ENCODE measurements at places on chromosomes 12 and 14.

DNA sequence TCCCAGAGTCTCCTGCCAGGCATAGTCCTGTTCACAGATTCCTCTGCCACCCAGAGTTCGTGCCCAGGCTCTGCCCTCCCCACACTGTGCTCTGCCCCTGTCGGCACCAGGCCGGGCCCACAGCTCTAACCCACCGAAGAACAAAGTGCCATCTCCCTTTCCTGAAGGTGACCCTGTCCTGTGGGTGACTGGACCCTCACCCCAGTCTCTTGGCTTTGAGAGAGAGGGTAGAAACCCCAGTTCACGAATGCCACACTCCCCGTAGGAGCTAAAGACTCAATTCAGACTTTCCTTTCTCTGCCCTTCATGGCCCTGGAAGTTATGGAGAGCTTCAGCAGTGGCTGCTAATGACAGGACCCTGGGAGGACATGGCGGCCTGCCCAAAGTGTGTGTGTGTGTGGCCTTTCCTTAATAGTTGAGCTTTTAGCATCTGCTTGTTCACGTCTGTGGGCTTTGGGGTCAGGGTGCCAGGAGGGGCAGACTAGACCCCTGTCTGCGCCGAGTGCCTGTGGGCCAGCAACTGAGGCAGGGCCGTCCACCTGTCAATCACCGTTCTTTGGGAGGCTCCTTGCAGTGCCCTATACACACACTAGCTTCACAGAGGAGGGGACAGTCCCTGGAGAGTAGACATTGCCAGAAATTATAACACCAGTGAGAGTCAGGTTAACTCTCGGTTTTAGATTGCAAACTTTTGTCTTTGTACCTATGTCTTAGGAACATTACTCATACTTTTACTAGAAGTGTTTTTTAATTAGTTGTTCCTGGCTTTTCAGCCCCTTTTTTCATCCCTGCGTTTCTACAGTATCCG lies 84.6 kb upstream of the DYNC1H1 start:
- DNase-seq: no peak

DNA sequence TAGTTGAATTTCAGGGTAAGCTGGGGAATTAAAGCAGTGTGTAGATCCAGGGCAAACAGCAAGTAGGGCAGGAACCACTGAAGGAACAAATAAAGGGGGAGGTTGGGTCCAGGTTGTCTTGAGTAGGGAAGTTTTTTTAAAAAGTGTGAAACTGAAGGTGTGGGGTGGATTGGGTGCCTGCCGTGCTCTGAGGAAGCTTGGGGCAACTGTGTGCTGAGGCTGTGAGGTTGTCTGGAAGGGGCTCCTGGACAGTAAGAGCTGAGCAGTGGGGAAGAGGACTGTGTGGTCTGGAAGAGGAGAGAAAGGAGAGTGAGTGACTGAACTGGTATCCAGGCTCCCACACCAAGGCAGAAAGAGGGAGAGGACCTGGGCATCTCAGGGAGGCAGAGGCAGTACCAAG lies 10.9 kb upstream of the GPR162 start:
- DNase-seq: no peak

DNA sequence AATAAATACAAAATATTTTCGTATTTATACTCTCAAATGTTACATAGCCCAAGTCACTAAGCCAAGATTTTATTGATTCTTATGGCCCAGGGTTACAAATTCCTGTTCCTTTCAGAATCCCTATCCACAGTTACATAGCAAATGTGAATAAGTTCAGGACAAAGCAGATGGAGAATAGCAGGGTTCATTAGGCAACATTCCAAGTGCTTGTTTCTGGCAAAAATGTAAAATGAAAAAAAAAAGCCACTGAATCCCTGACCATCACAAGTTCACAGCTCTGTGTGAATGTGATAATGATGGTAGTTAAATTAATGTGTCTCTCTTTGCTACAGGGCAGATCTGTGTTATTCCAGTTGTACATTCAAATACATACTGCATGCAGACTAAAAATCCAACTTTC lies 74.6 kb downstream of the KCNC2 start:
- no peak for DNase-seq

GRCh38 chr12:104090685-104091084 lies 26.4 kb downstream of the HCFC2 start:
- no peak for DNase-seq

- DNase-seq: no peak
Measured at GRCh38 chr12:645563-646071, 17.6 kb downstream of the NINJ2 start.

- no peak for DNase-seq
Measured at GRCh38 chr12:21607701-21608100, 3.1 kb upstream of the GYS2 start.

- no peak for DNase-seq
Measured at GRCh38 chr12:41013881-41014642, 174.1 kb upstream of the PDZRN4 start.

GRCh38 chr12:131698286-131698685 lies 12.6 kb upstream of the SFSWAP start:
- no peak for DNase-seq

DNA sequence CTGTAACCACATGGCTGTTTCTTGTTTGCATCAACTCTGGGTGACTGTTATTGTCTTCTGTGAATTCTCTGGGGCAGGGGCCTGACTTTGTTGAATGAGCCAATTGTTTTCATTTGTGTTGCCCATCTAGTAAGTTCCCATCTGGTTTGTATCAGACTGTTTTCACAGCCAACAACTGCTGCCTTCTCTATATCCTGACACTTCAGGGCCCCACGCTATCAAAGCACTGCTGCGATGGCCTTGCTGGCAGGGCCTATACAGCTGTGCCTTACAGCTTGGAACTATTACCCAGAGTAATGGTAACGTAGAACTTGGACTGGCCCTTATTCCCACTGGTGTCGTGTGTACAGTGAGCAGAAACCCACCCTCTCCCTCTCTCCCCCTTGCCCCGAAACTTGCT lies 104.3 kb upstream of the DACT1 start:
- no peak for DNase-seq

GRCh38 chr14:94933486-94933885 lies 163.6 kb upstream of the GSC start:
- no peak for DNase-seq

DNA sequence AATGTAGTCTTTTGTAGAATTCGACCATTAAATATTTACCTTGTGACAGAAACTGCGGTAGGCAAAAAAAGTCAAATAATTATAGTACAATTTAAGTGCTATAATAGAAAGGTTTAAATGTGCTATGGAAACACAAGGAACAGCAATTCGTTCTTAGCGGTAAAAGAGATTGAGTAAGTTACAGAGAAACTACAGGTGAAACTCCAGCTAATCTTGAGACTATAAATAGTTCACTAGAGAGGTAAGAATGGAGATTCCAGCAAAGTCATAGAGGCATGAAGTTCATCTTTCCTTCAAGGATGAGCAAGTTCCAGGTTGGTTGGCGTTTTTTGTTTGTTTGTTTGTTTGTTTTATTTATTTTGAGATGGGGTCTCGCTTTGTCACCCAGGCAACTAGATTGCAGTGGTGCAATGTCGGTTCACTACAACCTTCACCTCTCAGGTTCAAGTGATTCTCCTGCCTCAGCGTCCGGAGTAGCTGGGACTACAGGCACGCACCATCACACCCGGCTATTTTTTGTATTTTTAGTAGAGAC lies 878 bp upstream of the R3HDM2 start:
- DNase-seq: no peak

GRCh38 chr14:72901361-72901760 lies 7.5 kb upstream of the DPF3 start:
- no peak for DNase-seq

DNA sequence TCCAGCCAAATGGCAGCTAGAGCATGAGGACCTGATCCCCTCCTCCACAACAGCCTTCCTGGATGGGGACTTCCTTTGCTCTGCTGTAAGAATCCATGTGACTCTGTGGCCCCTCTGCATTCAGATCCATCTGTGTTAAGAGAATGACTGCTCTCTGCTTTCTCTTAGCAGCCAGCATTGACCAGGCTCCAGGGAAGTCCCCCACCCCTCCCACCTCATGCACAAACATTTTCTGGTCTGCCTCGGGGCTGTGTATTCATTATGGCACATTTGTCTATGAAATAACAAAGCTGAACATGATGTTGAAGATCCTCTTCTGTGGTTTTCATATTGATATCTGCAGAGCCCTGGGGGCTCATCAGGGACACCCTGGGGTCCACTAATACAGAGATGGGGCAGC lies 201.7 kb downstream of the NUAK1 start:
- no peak for DNase-seq

DNA sequence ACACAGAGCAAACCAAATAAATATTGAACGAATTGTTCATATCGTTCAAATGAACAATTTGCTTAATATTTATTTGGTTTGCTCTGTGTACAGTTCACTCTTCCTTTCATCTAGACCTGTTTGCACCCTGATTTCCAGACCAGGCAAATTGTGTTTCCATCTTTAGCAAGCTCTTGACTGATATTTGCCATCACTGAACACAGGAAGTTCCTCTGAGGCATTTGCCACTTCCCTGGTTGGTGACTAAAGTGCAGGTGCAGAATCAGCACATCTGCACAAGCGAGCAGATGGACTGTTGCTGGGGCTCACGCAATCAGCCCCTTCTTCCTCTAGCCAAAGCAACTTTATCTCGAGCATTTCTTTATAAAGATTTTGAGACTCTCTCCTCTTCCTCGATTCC lies 112.9 kb downstream of the DAAM1 start:
- no peak for DNase-seq

DNA sequence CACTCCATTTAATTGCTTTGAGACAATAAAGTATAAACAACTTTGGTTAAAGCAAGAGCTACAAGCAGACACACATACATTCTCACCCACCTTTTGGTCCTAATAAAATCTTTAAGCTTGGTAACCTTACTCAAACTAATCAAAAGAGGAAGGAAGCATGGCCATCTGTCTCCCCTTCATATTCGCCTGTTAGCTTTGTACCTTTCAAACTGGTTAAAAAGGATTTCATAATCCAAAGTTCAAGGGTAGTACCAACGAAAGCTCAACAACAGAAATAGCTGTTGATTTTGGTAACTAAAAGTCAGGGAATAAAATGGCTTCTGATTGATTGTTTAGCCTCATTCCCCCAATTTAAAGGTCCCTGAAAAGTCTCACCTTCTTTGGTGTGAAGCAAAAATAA lies 456.9 kb downstream of the BCAT1 start:
- no peak for DNase-seq

DNA sequence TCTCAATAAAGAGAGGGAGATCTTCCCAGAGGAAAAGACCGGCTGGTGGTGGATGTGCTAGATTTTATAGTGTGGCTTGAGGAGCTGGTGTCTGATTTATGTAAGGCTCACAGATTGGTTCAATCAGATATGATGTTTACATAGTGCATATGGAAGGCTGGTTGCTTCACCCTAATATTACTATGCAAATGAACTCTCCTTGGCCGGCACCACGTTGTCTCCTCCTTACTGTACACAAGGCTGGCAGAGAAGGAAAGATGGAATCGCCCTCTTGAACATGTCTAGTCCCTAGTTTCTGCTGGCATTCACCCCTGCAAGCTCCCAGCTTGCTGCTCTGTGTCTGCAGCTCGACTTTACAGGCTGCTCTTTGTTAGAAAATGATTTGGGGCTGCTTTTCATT lies 8.9 kb downstream of the FAM186A start:
- DNase-seq: no peak

GRCh38 chr12:88896958-88897357 lies 316.7 kb upstream of the KITLG start:
- no peak for DNase-seq

DNA sequence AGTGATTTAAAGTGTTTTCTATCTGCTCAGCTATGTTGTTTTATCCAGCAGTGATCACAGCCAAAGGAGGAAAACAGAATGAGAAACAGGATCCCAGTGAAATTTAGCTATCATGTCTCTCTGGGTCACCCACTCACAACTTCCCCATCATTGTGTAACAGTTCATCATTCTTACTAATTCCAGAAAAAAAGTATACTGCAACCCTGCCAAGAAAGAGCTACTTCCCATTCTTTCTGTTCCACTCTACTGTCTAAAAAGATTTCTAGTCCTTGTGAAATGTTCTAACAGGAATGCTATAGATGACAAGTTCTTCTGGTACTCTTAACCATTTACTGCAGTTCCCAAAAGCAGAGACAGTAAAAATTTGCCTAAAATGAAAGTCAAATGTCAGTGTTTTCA lies 39.2 kb upstream of the CD163 start:
- no peak for DNase-seq

- DNase-seq: no peak
Measured at GRCh38 chr12:29350080-29350479, 30.9 kb downstream of the ERGIC2 start.

- DNase-seq: no peak
Measured at GRCh38 chr14:72172597-72172996, 240.4 kb downstream of the RGS6 start.

- no peak for DNase-seq
Measured at GRCh38 chr12:32757157-32757556, 1.5 kb upstream of the YARS2 start.

GRCh38 chr12:95815632-95816212 lies 25.2 kb upstream of the NTN4 start:
- DNase-seq: no peak

DNA sequence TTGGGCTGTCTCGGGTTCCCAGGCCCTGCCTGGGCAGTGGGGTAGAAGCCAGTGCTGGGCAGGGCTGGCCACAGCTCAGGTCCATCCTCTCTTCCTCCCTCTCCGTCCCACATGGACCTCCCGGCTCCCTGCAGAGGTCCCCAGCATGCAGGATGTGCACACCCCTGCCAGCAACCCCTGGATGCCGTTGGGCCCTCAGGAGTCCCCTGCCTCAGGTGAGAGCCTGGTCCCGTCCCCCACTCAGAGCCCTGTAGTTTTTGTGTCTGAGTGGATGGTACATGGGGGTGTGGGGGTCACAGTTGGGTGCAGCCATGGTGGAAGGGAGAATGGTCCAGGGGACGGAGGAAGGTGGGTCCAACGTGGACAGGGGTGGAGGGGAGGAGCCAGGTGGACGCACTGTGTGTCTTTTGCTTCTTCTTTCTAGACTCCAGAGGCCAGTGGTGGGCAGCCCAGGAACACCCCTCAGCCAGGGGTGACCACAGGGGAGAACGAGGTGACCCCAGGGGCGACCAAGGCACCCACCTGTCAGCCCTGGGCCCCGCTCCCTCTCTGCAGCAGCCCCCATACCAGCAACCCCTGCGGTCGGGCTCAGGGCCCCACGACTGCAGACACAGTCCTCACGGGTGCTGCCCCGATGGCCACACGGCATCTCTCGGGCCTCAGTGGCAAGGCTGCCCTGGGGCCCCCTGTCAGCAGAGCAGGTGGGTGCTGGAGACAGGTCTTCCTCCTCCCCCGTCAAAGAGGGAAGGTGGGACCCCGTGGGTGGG lies 21.7 kb downstream of the PAPLN start:
- no peak for DNase-seq

GRCh38 chr14:67018720-67019119 lies 170.5 kb upstream of the GARIN2 start:
- DNase-seq: no peak

DNA sequence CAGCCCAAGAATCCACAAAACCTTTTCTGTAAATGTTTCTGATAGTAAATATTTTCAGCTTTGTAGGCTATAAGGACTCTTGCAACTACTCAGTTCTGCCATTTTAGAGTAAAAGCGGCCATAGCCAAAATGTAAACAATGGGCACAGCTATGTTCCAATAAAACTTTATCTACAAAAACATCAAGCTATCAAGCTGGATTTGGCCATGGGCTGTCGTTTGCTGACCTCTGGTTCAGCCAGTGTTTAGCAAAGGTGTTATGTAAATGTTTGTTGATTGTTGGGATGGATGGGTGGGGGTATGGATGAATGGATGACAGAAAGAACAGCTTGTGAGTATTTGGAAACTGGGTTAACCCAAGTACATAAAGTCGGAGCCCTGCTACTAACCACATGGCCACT lies 111.1 kb upstream of the VRK1 start:
- no peak for DNase-seq

GRCh38 chr14:104810316-104810715 lies 9.4 kb downstream of the ZBTB42 start:
- DNase-seq: no peak

All from activated gamma-delta T cell (primary cell).